ENCODE measurements at places on chromosomes 6 and 20.

- no peak for DNase-seq
Measured at GRCh38 chr20:64247307-64247618, 8.3 kb upstream of the PCMTD2 start.

- no peak for DNase-seq
Measured at GRCh38 chr6:149897855-149898744, at the start of gene RAET1E. TSS of gene RAET1E (minus strand) at chr6:149898113. CDS start at chr6:149890901, 7,212 bp downstream.

DNA sequence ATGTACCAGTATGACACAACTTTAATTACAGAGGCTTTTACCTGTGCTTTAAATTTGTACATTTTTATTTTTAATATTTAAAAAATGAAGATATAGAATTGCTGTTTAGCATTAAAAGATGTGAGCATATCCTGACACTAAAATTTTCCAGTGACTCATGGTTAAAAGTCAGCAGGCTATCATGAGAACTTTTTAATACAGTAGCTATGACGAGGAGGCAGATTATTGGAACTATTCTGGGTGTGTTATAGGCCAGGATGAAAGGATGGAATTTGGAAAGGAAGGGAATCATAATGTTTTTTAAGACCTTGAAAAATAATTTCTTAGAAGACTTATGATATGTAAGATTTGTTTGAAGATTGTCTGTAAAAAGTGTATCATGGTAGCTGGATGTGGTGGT, 91.0 kb downstream of the GFRA4 start:
- DNase-seq = peak; percentile 24

DNA sequence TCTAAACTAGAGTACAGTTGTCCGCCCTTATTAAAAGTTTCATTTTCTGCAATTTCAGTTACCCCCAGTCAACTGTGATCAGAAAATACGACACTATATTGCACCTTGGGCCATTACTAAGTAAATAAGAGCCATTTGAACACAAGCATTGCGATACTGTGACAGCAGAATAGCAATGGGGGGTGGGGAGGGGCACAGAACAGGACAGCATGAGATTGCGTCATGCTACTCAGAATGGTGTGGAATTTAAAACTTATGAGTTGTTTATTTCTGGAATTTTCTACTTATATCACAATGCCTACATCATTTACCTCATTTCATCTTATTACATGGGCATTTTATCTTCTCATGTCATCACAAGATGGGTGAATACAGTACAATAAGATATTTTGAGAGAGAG, 166.3 kb downstream of the MANEA start:
- DNase-seq = no peak

DNA sequence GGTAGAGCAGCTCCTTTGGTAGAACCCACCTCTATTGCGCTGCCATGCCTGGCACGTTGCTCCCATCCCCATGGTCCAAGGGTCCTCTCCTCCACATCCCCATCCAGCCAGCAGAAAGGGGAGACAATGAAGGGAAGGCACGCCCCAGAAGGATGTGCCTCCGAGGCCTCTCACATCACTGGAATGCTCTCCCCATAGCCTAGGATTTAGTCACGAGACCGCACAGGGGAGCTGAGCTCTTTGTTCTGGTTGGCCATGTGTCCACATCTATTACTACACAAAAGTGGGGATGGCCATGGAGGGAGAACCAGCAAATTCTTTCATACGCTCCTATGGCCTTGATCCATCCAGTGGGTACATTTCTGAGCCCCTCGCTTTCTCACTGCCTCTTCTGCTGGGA, 60.5 kb upstream of the SALL4 start:
- no peak for DNase-seq

DNA sequence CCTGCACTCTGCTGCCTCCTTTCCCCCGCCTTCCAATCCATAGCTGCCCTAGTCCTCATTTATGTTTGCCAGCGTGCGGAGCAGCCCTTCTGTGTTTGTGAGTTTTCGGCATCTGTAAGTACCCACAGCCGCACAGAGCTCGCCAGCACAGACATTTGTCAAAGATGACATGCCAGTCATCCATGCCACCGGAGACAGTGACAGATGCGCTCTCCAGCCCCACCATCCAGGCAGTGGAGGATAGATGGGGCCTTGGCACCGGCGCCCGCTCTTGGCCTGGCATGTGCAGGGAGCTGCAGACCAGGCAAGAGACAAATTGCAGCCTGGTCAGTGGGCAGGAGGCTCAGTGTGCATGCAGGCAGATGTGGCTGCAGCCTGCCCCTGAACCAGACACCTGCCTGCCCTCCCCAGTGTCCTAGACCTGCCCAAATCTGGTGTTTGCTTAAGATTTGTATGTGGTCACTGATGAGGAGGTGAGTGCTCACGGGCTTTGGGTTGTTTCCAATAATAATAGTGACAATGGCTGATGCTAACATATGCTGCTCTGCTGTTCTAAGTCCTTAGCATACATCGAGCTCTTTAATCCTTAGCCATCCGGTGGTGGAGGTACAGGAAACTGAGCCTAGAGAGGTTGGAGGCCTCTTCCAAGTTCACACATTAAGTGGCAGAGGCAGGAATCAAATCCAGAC, 78.1 kb downstream of the UNC5CL start:
- DNase-seq = no peak

DNA sequence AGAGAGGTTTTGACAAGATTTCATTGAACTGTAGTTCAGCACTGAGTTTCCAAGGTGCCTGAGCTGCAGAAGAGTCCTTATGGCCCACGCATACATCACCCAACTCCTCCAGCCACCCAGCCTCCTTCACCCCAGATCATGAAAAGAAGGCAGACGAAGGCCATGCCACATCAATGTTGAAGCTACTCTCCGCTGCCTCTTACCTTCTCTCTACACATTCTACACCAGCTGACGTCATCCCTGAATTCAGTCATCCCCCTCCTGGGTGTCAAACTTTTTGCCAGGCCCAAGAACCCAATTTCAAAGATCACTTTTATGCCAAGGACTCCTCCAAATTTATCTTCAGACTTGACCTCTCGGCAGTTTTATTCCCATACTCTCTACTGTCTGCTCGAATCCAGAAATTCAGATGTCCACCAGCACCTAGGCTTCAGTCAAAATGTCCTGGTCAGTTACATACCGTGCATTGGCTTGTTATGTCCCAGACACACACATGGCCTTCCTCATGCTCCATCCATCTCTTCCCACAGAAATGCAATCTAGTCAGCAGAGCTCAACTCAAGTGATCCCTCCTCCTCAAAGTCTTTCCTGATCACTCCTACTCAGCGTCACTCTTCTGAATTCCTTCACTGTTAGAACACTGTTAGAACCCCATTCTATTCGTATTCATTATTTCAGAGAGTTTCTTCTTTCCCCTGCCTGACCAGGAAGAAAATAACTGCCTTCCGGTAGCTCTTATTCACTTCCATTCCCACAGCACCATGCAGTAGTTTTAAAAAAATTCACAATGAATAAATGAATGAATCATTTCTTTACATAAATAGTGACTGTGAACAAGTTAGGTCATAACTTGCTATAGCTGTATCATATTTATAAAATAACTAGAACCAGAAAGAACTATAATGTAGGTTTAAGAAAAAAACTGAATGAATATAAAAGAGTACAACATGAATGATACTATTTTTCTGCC, 11.5 kb downstream of the ATXN1 start:
- no peak for DNase-seq

DNA sequence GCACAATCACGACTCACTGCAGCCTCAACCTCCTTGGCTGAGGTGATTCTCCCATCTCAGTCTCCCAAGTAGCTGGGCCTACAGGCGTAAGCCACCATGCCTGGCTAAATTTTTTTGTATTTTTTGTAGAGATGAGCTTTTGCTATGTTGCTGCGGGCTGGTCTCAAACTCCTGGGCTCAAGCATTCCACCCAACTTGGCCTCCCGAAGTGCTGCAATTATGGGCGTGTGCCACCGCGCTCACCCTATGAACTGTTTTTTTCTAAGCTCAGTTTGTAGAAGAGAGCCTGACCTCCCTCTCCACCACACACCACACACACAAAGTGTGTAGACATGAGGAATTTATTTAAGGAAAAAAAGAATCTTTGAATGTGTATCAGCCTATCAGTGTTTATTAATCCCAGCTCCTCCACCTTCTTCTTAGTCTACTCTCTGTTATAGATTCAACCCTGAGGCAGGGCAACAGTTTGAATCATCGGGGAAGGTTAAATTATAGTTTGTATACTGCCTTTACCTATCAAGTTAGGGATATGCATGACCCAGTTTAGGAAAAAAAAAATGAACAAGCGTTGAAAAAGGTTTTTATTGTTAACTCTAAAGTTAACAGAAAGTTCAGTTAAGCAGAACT, 74.1 kb downstream of the PLEKHG1 start:
- no peak for DNase-seq

- DNase-seq = no peak
Measured at GRCh38 chr6:5112066-5112799, 27.1 kb downstream of the PPP1R3G start.

DNA sequence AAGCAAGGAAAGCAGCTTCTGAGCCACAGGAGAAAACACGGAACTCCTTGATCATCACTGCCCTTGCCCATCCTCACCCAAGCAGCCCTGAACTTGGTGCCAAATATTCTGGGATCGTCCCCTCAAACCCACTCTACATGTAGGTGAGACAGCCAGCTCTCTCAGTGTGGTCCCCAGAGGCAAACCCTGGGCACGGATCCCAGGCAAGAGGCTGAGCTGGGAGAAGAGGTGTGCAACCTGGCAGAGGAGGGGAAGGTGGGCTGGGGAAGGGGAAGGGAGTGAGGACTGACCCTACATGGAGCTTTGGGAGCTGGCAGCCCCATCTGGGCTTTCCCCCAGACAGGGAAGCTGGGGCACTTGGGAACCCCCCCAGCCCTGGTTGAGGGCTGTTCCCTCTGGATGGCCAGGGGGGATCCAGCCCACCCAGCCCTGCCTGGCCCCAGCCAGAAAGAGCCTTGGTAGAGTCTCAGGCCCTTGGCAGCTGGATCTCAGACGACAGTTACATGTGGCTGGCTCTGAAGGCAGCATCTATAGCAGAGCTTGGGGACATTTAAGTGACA, 186.2 kb upstream of the CST7 start:
- DNase-seq = no peak

DNA sequence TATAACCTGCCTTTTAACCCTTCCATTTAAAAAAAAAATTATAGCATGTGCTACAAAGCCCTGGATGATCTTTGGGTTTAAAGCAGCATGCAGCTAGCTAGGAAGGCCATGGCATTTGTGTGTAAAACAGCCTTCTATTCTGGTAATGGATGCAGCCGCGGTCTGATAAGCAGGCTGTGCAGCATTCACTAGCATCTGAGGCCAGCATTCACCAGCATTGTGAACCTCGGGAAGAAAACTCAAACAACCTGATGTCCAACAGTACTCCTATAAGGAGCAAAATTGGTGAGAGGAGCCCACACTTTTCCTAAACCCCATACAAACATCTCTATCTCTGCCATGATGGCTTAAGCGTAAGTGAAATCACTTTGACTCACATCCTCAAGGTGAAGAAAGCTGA, 265.5 kb downstream of the PTPRT start:
- DNase-seq = no peak

DNA sequence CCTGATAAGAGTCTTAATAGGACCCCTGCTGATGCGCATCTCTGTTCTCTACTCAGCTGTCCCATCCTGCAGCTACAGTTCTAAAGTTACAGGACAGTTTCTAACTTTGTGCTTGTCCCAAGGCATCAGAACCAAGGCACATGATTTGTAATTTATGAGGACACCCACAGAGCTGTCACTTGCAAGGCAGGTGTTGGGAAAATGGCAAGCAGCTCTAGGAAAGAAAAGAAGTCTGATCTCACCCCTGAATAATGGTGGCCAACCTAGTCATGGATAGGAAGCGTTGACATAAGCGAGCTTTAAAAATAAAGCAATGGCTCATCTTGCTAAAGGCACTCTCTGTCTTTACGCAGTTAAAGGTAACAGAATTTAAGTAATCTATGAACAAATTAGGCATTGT, 127.6 kb upstream of the VGLL2 start:
- no peak for DNase-seq

- peak; percentile 58 for DNase-seq
Measured at GRCh38 chr6:28489366-28490204, 26.0 kb downstream of the GPX6 start.

DNA sequence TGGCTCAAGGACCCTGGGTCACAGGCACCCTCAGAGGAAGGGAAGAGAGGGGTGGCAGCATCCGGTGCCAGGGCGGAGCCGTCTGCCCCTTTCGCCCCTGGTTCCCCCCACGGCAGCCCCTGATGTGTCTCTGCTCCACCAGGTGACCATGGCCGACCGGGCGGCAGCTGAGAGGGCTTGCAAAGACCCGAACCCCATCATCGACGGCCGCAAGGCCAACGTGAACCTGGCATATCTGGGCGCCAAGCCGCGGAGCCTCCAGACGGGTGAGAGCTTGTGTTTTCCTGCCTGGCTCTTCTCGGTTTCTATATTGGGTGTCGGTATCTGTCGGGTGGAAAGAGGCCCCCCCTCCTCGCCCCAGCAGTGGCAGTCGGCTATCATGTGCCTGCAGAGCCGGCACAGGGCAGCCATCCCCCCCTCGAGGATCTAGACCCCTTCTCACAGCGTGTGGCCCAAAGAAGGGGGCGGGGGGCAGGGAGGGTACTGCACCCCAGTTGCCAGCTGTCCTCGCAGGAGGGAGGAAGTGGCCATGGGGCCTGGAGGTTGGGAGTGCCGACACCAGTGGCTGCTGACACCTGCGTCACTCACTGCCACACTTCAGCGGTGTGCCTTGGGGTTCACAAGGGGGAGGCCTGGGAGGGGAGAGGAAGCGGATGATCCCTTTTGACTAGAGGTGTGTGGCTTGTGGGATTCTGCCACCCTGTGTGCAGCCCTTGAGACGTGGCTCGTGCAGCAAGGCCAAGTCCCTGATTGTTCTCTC, 1.5 kb downstream of the RBM38 start:
- no peak for DNase-seq

- no peak for DNase-seq
Measured at GRCh38 chr20:20426655-20426907, 58.7 kb downstream of the INSM1 start.

DNA sequence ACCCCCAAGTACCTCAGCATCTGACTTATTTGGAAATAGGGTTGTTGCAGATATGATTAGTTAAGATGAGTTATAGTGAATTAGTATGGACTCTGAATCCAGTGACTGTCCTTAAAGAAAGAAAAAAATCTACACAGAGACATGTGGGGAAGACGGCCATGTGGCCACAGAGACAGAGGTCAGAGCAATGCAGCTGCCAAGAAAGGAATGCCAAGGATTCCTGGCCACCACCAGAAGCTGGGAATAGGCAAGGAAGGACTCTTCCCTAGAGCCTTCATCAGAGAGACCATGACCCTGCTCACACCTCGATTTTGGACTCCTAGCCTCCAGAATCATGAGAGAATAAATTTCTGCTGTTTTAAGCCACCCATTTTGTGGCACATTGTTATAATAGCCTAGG, 81.8 kb downstream of the FYN start:
- no peak for DNase-seq

All from endothelial cell of umbilical vein (primary cell).